A549 treated with RU486 at 1 μM for 4 hours (cell line): ENCODE measurements at places on chromosomes 6 and 20. TPM values are rescaled to one million over a fixed set of nuclear protein-coding genes. Genes with fewer than 3 reads are reported as not detected.

Gene IL17A
- total RNA-seq: not detected in 5 replicates

Gene KHDC1L
- total RNA-seq: 0.25 to 0.51 TPM (median 0.39 TPM) in 4 of 5 replicates, not detected in the other

Gene TBXT
- not detected in 5 replicates for total RNA-seq

Gene UBE2C
- total RNA-seq: 226 to 288 TPM (median 250 TPM) in 5 replicates

Gene BPI
- not detected in 5 replicates for total RNA-seq

Gene F13A1
- total RNA-seq: not detected in 5 replicates

Gene C6orf58
- 0.13 to 0.33 TPM (median 0.13 TPM) in 3 of 5 replicates, not detected in the others for total RNA-seq

Gene NT5E
- 20.4 to 42.9 TPM (median 36.6 TPM) in 5 replicates for total RNA-seq
